ENCODE measurements at places on chromosomes 5 and 9.

DNA sequence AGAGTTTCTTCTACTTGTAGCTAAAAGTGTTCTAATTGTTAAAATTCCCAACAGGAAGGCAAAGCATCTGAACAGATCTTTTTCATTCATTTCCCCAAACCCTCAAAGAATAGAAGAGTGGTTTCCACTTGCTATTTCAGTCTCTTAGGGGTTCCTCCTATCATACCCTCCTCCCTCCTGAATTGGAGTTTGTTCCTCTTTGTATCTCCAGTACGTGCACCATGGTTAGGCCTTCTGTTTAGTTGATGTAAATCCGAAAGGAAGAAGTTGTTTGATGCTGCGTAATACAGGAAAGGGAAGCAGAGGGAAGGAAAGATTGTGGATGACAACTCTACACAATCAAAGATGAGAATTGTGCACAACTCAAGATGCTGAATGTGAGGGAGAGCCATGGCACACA is 303.6 kb downstream of the PIK3R1 start:
- no peak for DNase-seq

DNA sequence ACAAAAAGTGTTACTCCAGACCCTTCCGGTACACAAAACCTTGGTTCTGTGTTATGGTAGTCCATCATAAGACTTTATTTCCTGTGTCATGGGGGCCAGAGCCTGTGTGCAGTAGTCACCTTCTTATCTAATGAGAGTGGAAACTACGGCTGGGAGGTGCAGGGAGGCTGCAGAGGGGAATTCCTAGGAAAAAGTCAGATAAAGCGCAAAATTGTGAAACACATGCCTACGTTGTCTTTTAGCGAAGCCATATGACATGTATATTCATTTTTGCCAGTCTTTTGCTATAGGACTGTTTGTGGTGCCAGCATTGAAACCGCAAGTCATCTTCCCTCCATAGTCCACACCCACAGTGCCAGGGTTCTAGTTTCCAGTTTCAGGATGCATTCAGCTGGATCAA is 80.7 kb downstream of the PPARGC1B start:
- no peak for DNase-seq

DNA sequence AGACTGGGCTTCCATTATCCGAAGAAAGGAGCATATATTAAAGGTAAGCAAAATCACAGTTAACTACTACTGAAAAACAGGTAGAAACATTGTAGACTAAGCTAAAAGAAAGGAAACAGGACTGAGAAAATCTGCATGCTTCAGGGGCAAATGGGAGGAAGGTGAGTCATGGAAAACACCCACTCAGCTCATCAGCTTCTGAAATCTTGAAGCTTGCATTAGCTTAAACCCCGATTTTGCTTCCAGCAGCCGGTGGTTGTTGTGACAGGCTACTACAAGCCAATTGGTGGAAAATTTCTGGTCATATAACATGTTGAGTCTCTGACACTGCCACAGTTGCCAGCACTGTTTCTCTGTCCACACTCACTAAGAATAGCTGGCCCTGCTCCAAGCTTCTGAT is 179.6 kb upstream of the PUM3 start:
- DNase-seq = no peak

DNA sequence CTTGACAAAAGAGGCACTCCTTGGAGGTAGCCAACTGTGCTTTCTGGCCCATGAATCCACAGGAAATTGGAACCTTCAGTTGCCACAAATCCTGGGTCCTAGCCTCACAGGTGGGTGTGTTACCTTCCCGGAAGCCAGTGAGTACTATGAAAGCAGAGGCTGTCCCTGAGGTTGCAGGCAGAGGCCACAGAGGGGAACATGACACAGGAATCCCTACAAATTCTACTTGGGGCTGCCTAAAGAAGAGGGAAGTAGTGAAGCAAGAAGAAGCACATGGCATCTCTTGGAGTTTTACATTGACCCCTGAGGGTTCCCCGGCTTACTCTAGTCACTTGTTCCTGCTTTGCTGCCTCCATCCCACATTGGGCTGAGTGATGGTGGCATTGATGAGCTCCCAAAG is 2.6 kb downstream of the SLC22A5 start:
- DNase-seq = no peak

- no peak for DNase-seq
Observed at GRCh38 chr5:123571927-123572326, 60.0 kb downstream of the CSNK1G3 start.

DNA sequence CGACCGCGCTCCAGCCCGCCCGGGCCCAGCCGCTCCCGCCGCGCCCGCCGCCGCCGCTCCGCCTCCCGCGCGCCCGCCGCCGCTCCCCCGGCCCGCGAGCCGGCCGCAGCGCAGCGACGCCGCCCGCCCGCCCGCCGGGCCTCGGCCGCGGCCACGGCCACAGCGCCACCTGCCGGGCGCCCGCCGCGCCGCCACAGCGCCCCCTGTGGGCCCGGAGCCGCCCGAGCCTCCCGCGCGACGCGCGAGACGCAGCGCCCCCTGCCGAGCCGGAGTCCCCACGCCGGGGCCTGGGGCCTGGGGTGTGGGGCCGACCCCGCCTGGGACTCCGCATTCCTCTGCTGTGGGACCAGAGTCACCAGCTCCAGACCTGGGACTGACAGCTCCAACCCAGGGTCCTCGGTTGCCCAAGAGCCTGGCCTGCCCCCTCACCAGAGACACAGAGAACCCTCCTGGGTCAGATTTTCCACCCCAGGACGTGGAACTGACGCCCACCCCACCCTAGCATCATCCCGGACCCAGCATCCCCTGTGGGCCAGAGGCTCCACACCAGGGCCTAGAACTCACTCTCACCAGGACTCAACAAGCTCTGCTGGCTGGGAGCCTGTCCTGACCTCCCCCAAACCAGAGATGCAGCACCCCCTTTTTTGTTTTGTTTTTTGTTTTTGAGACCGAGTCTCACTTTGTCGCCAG is at the start of gene RAPGEF1:
Gene RAPGEF1, minus strand, starts transcription at position 118 of the 690 bp plus-strand sequence. CDS start 246 bp downstream, outside the sequence.
- DNase-seq = peak; percentile 49

GRCh38 chr5:98341038-98342032 is 432.1 kb upstream of the RGMB start:
- no peak for DNase-seq

GRCh38 chr9:6930827-6931226 is 173.1 kb downstream of the KDM4C start:
- DNase-seq = no peak

GRCh38 chr5:124745928-124746915 is at the start of gene ZNF608:
ZNF608 (minus strand) TSS chr5:124746639; CDS start chr5:124744989, 1,650 bp downstream.
- peak; percentile 30 for DNase-seq

GRCh38 chr5:2783223-2783622 is 31.7 kb upstream of the IRX2 start:
- no peak for DNase-seq

GRCh38 chr9:113888976-113889375 is 12.9 kb downstream of the ZNF618 start:
- no peak for DNase-seq

- DNase-seq = no peak
Observed at GRCh38 chr5:114473541-114473940, 111.7 kb downstream of the KCNN2 start.

- no peak for DNase-seq
Observed at GRCh38 chr5:10332301-10332700, 21.2 kb upstream of the MARCHF6 start.

DNA sequence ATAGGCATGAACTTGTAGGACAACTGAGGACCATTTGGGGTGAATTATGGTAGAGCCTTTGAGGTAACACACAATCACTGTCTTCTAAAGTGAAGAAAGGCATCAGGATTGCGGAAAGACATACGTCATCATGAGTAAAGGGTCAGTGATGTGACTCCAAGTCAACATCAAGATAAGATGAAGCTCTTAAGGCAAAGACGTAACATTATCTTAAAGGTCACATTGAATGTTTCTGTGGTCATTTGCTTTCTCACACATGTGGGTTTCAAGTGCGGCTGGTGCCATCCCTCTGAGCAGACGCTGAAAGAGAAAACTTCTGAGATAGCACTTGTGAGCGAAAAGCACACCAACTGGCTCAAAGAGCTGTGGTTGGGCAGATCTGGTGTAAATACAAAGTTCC is 63.3 kb upstream of the GRAMD2B start:
- DNase-seq = no peak

DNA sequence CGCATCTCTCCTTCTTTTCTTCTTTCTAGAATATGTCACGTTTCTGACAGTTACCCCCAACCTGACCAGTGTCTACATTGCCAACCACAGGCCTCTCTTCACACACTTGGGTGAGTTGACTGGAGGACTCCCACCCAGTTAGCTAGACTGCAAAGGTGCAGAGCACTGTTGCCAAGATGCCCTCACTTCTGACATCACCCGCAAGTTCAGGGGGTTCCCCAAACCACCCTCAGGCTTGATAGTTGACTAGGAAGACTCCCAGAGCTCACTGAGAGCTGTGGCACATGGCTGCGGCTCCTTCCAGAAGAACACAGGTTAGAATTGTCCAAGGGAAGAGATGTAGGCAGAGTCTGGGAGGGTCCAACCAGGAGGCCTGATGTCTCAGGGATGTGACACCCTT is 17.2 kb downstream of the ADAMTS13 start:
- DNase-seq = no peak

GRCh38 chr5:2556375-2556966 is 195.0 kb downstream of the IRX2 start:
- no peak for DNase-seq

- DNase-seq = no peak
Observed at GRCh38 chr5:107401470-107402122, 269.1 kb downstream of the EFNA5 start.

DNA sequence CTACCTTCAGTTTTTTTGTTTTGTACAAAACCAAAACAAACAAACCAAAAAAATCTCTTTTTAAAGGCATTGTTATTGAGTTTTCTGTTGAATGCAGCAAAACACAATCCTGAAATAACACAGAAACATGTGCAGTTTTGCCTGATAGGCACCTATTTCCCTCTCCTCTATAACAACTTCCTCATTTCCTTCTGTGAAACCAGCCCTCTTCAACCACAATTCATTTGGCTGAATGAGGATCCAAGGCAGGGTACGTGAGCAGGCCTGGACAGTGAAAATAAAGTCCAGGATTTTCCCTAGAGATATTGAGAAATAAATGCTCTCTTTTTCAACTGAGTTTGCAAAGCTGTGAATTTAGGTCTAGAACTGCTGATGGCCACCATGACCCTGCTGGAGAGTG is 134.8 kb upstream of the LARP1 start:
- no peak for DNase-seq

DNA sequence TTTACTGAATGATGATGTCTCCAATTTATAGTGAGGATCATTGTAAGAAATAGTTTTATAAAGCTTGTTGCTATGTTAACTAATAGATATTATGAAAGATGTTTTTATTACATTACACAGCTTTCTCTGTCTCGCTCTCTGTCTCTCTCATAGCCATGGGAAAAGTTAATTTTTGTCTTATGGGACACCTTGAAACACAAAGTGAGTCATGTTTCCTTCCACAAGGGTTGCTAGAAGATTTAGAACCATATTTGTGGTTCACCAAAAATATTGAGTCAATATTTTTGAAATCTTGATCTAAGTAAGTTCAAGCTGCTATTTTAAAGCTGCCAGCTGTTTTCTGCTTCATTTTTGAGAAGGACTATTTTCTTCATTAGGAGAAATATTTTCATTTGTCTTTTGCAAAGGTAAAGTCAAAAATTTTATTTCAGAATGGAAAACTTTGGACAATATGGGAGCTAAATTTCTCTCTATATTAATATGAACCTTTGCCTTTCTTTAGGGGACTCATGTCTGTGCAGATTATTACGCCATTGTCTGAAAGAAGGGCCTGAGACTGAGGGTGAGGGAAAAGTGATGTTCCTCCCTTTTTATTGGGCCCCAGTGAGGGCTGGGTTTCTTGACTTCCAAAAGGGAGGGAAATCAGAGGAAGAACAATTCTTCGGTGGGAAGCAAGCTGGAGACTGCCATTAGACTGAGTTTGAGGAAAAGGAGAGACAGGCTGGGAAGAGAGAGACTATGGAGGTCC is 87.9 kb upstream of the SLC24A2 start:
- no peak for DNase-seq

DNA sequence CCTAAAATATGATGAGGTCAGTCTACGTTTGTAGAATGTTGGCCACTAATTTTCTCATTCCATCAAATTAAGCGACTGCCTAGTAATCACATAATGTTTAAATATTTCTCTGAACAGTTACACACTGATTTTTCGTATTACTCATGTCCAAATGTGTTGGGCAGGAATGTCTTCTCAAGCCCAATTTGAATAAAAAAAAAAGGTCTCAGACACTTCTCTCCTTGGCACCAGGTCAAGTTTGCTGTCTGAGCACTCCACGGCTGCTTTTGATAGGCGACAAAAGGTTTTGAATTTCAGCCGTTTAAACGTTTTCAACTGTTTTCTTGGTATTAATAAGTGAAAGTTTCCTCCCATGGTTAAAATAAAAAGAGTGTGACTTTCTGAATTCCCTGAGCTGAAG is 542.1 kb downstream of the IRX1 start:
- no peak for DNase-seq

- no peak for DNase-seq
Observed at GRCh38 chr5:14458414-14458813, 123.2 kb upstream of the OTULINL start.

- DNase-seq = no peak
Observed at GRCh38 chr5:83364312-83365299, 106.9 kb upstream of the VCAN start.

GRCh38 chr5:73387149-73387591 is 61.4 kb downstream of the FOXD1 start:
- no peak for DNase-seq

DNA sequence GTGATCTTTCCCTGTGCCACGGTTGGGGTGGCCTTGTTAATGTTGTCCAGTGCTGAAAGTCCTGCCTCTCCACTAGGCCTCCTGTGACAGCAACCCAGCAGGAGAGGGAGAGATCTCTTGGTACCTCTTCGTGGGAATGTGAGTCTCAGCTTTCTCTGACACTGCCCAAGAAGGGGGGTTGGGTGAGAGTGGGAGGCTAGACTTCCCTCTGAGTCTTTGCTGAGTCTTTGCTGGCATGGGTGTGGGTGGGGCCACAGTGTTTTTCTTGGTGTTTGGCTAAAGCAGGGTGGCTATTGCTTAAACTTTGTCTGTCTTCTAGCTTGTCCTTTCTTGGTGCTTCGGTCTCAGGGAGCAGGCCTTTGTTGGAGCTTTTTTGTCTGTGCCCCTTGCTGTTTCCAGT is 145.6 kb downstream of the GNA14 start:
- no peak for DNase-seq

GRCh38 chr5:147245381-147246165 is 10.7 kb downstream of the STK32A start:
- no peak for DNase-seq

- DNase-seq = no peak
Observed at GRCh38 chr5:176985516-176985915, 21.1 kb downstream of the UIMC1 start.
